Muscle of back (tissue), 13 donors: ENCODE measurements at places on chromosomes 1 and 21. TPM values are rescaled to one million over a fixed set of nuclear protein-coding genes. Genes with fewer than 3 reads are reported as not detected.

DNA sequence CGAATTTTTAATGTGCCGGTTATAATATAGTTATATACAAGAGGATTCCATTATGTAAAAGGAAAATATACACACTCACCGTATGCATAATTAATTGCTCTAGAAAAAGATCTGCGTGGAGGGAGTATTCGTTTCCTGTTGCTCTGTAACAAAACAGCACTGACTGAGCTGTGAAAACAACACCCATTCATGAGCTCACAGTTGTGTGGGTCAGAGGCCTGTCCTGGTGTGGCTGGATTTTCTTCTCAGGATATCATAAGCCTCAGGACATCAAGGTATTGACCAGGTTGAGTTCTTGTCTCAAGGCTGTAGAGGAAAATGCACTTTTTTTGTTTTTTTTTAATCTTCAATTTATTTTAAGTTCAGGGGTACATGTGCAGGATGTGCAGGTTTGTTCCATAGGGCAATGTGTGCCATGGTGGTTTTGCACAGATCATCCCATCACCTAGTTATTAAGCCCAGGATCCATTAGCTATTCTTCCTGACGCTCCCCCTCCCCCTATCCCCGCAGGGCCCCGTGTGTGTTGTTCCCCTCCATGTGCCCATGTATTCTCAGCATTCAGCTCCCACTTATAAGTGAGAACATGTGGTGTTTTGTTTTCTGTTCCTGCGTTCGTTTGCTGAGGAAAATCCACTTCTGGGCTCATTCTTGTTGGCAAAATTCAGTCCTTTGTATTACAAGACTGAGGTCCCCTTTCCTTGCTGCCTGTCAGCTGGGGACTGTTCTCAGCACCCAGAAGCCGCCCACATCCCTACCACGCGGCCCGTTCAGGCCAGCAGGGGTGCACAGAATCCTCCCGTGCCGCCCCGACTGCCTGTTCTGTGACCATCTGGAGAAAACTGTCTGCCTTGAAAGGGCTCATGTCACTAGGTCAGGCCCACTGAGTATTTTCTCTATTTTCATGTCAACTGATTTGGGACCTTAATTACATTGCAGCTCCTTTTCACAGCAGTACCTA is 87.4 kb upstream of the ERRFI1 start:
- DNase-seq = no peak

- DNase-seq = peak; percentile 27
These were observed 15.5 kb downstream of the AZIN2 start for GRCh38 chr1:33096363-33097005.

GRCh38 chr1:209642816-209643215 is 9.4 kb downstream of the LAMB3 start:
- no peak for DNase-seq

- no peak for DNase-seq
These were observed 30.0 kb downstream of the CACHD1 start for GRCh38 chr1:64499966-64500365.

DNA sequence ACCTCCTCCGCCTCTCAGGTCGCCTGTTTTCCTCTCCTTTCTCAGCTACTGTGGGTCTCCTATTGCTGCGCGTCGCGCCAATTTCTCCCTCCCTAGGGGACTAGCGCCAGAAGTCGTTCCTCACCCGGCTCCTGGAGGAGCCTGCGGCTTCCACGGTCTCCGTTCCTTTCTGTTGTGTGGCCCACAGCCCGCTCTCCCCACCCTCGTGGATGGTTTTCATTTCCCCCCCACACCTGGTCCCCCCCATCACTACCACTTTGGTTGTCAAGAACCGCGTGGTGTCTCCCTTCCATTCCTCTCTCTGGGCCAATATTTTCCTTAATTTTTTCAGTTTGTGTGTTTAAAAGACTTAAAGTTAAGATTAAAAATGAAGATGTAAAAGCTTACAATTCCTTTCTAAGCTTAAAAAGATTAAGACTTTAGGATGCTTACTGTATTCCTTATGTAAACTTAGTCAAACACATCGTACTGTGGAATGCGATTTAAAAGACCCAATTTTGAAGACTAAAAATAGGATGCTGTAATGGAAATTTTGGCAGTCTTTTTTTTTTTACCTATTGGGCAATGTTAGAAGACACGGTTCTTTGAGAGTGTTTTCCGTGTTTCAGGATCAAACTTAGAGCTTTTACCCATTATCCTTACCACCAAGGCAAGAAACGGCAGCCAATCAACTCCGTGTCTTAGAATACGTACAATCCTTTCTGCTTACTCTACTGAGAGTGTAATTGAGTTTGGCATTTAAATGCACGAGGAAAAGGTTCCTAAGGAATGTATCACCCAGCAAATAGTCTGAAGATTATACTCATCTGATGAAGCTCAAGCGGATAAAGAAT is 773 bp downstream of the CNST start:
- DNase-seq = no peak

GRCh38 chr1:180911640-180912191 is 981 bp upstream of the KIAA1614 start:
- DNase-seq = no peak

GRCh38 chr1:65539266-65540131 is 119.0 kb downstream of the LEPR start:
- no peak for DNase-seq

GRCh38 chr1:7320661-7321060 is 450.4 kb upstream of the VAMP3 start:
- DNase-seq = no peak

- no peak for DNase-seq
These were observed 237.9 kb downstream of the USP25 start for GRCh38 chr21:15967661-15968060.

- no peak for DNase-seq
These were observed 107.1 kb upstream of the OLIG2 start for GRCh38 chr21:32918478-32919120.

DNA sequence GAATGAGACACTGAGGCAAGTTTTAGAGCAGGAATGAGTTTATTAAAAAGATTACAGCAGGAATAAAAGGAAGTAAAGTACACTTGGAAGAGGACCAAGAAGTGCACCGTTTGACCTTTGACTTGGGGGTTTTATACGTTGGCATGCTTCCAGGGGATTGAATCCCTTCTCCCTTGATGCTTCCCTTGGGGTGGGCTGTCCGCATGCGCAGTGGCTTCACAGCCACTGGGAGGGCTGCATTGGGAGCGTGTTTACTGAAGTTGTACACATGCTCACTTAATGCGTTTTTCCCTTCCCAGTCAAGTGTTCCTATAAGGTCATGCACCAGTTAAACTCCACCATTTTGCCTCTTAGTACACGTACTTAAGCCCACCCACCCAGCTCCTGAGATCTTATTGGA is 72.4 kb upstream of the MARK1 start:
- DNase-seq = no peak

Gene CFAP74
- polyA plus RNA-seq = 0.07 TPM

Gene TCP10L
- 1.6 TPM for polyA plus RNA-seq

- no peak for DNase-seq
These were observed 13.2 kb downstream of the MX2 start for GRCh38 chr21:41374867-41375533.

Gene FCRL3
- polyA plus RNA-seq = not detected

DNA sequence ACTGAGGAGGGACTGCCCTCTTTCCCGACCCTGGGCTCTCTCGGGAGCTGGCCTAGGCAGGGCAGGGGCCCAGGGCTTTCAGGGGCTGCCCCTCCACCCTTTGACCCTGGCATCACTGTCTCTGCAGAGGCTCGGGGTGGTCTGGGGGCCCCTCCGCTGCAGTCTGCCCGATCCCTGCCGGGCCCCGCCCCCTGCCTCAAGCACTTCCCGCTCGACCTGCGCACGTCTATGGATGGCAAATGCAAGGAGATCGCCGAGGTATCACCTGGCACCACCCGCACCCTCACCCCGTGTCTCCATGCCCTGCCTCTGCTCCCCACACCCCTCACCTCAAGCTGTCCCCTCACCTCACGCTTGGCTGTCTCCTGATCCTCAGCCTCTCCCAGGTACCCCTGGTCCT is 5.5 kb downstream of the AMPD2 start:
- DNase-seq = no peak

GRCh38 chr1:114167226-114167625 is 13.6 kb upstream of the SYT6 start:
- no peak for DNase-seq

- no peak for DNase-seq
These were observed 149.8 kb upstream of the DUSP10 start for GRCh38 chr1:221891708-221892107.

Gene LORICRIN
- not detected for polyA plus RNA-seq

Gene C1orf141
- 0.32 TPM for polyA plus RNA-seq

DNA sequence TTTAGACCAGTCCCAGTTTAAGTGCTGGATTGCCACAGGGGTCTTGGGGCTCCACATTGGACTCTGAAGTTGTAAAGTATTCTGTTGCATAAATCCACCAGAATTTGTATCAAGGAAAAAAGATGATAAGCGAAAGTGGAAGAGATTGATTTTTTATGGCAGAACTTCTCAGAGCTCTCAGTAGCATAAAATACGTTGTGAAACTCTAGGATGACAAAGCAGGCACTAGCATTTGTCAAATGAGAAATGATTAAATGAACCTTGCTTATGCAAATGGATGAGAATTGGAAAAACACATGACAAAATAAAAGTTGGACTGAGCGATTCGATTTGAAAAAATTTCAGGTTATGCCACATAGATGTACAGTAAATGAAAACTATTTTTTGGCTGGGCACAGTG is 253.8 kb upstream of the RAB4A start:
- no peak for DNase-seq

GRCh38 chr1:64536836-64537490 is 67.0 kb downstream of the CACHD1 start:
- DNase-seq = no peak

DNA sequence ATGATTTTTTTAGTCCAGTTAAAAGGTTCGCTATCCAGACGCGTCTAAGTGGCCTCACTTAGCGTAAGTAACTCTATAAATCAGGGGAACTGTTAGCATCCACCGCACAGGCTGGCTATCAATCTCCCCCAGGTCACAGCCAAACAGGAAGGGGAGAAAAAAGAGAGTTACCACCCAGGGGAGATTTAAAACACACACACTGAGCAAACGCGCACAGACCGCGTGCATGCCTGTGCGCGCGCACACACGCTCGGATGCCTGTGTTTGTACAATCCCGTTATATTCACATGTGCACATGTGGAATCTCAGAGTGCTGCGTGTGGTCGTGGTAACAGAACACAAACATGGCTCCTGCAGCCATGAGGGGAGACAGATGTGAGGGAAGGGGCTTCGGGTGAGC is 125.4 kb downstream of the CASZ1 start:
- no peak for DNase-seq

GRCh38 chr1:44642925-44643324 is 31.4 kb downstream of the TMEM53 start:
- no peak for DNase-seq

DNA sequence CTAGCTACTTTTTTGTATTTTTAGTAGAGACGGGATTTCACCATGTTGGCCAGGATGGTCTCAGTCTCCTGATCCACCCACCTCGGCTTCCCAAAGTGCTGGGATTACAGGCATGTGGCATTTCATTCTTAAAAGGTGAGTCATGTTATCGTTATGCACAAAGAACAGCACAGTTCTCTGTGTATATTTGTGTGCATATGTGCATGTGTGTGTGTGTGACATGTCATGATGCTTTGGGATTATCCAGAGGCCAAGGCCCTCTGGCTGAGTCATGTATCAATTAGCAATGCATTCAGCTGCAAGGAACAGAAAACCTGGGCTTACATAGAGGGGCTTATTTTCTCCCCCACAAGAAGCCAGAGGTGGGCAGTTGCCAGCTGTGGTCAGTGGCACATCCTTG is 301.7 kb upstream of the KAZN start:
- DNase-seq = no peak

DNA sequence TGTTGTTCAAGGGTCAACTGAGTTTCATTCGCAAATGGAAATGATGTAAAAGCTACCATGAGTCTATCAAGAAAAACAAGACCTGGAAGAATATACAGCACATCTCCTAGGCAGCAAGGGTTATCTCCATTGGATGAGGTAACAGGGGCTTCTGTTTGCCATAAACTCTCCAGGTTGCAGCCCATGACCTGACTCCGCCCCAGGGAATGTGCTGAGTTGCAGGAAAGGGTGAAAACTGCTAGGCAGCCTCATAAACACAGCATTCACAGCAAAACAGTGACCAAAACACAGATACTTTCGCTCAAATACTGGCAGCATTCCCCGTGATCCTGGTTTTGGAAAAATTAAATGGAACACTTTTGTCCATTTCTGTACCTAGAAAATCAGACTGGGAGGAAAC is 20.2 kb upstream of the ACTA1 start:
- DNase-seq = no peak

DNA sequence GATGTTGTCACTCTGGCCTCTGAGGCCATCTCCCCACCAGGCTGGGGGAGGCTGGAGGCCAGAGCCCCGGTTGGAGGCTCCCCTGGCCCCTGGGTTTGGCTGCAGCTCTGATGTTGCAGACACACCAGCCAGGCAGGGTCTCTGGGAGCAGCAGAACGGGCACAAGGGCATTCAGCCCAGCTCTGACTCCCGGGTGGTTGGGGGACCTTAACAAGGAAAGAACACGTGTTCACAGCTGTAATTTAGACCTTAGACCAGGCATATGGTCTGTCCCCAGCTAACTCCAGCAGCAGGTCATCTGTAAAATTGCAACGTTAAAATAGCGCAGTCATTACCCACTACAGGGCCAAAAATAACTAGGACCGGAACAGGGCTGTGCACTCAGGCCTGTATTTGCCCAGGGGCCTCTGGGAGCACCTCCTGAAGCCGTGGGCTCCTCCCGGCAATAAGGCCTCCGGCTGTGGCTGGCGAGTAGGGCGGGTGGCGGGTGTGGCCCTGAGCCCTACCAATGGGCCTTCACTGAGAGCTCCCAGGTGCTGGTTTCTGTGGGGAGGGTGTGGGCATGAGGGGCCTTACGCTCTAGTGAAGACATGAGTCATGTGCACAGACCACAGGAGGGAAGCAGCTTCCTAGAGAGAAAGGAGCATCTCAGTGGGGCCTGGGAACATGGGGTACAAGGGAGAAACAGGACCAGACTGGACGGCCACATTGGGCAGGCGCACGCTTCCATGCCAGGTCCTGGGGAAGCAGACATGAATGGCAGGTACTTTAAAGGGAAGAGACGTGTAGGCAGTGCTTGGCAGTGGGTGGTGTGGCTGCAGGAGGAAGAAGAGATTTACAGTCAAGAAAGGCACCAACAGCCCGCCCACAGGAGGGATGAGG is 6.1 kb downstream of the LDLRAP1 start:
- DNase-seq = no peak

Gene CCDC17
- polyA plus RNA-seq = 2.2 TPM

DNA sequence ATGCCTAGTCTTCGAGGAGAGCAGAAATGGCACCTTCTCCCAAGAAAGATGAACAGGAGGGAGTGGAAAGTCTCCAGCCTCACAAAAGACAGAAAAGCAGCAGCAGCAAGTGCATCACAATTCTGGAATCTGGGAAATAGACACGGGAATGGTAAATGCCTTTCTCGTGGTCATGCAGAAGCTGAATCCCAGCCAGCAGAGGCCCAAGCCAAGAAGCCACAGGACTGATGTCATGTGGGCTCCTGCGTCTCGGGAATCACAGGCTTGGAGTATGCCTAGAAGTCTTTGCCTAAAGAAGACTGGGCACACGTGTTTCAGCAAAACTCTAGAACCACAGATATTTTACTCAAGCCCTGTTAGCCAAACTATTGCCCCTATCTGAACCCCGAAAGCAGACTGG is 260.3 kb upstream of the PLD5 start:
- no peak for DNase-seq

- no peak for DNase-seq
These were observed 4.4 kb downstream of the JAK1 start for GRCh38 chr1:64961923-64962322.

GRCh38 chr1:53112861-53113260 is 29.6 kb downstream of the SLC1A7 start:
- no peak for DNase-seq
